ENCODE measurements at places on chromosomes 2 and 18.

DNA sequence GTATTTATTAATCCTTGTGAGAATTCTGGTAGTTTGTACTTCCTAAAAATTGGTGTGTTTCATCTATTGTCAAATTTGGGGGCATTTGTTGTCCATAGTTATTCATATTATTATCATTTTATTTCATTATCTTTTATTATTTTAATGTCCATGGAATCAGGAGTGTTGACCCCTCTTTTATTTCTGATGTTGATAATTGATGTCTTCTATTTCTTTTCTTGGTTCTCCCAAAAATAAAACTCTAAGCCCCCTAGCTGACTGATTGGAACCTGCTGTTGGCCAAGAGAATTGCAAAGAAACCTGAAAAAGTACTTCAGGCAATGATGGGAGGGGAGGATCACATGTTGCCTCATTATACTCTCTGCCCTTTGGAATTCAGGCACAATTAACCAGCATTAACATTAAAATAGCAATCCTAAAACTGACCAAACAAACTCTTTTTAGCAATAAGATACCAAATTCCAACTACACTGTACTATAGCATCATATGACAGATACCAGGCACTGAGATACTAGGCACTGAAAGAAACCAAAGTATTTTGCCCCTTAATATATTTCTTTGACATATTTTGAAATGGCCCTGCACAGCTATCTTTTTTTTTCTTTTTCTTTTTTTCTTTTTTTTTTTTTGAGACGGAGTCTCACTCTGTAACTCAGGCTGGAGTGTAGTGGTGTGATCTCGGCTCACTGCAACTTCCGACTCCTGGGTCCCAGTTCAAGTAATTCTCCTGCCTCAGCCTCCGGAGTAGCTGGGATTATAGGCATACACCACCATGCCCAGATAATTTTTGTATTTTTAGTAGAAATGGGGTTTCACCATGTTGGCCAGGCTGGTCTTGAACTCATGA, 1097.2 kb upstream of the CNTNAP5 start:
- ATAC-seq: peak; percentile 75

DNA sequence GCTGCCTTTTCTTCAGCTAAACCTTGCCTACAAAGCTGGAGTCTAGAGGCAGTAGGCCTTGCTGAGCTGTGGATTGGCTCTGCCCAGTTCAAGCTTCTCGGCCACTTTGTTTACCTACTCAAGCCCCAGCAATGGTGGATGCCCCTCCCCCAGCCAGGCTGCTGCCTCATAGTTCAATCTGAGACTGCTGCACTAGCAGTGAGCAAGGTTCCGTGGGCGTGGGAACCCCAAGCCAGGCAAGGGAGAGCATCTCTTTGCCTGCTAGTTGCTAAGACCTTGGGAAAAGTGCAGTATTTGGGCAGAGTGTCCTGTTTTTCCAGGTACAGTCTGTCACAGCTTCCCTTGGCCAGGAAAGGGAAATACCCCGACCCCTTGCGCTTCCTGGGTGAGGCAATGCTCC, 68.9 kb downstream of the VAPA start:
- no peak for ATAC-seq

DNA sequence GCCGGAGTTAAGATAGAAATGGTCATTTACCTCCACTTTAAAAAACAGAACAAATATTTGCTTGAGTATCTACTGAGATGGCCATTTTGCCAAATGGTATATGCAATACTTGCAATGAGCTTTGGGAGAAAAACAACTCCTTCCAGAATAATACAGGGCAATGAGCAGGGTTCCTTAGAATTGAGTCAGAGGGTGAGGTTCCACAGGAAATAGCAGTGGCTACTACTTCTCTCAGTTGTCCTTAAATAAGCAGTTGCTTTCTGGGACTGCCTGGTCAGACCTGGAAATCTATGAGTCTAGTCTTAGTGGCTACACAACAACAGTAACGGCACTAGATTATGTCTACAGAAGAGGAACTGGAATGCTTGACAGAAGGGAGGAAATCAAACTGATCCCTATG, 80.9 kb upstream of the CCDC85A start:
- ATAC-seq: no peak

DNA sequence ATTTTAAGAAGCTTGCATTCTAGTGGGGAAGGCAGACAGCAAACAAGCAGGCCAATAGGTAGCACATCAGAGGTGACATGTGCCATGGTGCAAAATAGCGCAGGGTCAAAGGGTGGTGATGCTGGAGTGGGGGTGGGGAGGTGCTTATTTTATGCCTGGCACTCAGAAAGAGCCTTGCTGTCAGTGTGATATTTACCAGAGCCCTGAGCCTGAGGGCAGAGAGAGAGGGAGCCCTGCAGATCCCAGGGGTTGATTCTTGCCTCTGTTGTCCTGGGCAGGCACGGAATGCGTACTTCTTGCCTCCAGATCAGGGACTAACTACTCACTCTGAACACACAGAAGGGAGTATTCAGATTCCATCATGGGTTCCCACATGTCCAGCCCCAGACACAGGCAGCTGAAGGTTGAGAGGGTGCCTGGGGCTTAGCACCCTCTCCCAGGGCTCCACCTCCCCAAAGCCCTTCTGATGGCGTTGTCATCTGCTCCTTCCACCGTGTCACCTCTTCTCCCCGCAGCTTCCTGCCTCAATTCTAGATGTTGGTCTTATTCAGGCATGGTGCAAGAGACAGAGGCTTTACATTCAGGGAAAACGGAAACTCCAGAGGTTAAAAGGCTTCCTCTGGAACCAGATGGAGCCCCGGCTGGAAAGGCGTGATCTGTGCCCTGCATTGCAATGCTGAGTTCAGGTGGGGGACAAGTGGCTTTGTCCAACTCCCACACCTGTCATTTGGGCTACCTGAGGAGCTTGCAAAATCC, 252.3 kb downstream of the HAUS1 start:
- ATAC-seq: no peak

DNA sequence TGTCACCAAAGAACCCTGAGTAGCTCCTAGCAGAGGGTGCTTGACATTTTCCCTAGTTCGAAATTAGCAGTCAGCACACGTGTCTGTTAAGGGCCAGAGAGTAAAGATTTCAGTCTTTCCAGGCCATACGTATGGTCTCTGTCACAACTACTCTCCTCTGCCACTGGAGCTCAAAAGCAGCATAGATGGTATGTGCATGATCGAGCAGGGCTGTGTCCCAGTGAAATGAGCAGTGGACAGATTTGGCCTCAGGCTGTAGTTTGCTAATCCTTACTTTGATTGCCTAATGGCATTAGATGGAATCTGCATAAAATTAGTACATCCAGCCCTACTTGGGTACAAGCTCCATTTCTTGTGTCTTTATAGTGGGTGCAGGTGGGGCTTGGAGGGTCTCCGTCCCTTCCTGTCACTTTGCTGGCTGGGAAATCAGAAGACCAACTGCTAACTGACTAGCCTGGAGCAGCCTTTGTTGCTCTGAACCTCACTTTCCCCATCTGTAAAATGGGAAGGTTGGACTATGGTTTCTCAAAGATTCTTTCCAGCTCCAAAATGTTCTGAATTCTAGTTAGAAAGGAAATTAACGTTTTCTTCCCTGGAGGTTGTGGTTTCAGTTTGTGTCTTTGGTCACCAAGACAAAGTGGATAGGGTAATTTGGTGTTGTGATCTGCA, 108.5 kb downstream of the GLI2 start:
- no peak for ATAC-seq

GRCh38 chr2:52775674-52776073, 991.9 kb upstream of the CHAC2 start:
- no peak for ATAC-seq

- ATAC-seq: no peak
Measured at GRCh38 chr18:9003406-9004100, 98.9 kb upstream of the NDUFV2 start.

DNA sequence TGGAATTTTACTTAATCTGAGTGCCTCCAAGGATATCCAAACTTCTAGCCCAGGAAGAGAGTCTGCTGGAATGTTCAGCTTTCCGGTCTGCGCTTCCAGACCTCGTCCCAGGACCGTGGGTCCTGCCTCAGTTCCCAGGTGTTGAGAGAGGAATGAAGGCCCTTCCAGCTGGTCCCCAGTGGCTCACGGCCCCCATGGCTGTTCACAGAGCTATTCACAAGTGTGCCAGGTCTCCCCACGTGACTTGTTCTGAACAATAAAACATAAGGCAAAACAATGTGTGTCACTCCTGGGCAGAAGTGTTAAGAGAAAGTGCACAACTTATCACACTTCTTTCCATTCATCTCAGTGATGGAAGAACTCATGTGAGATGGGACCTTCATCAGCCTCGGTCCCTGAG, 20.1 kb upstream of the TEX51 start:
- ATAC-seq: no peak

- no peak for ATAC-seq
Measured at GRCh38 chr18:43031169-43031568, 84.3 kb downstream of the RIT2 start.

GRCh38 chr2:32559136-32559535, 68.7 kb upstream of the TTC27 start:
- ATAC-seq: peak; percentile 94

- peak; percentile 43 for ATAC-seq
Measured at GRCh38 chr2:101120124-101120996, 30.8 kb downstream of the TBC1D8 start.

- peak; percentile 22 for ATAC-seq
Measured at GRCh38 chr2:240520130-240520973, 37.4 kb downstream of the ANKMY1 start.

GRCh38 chr2:63530704-63531279, 57.5 kb downstream of the WDPCP start:
- no peak for ATAC-seq

- no peak for ATAC-seq
Measured at GRCh38 chr2:24893934-24894333, 26.1 kb downstream of the ADCY3 start.
